NCI-H345 (cell line): ENCODE measurements at places on chromosomes 12 and 14.

DNA sequence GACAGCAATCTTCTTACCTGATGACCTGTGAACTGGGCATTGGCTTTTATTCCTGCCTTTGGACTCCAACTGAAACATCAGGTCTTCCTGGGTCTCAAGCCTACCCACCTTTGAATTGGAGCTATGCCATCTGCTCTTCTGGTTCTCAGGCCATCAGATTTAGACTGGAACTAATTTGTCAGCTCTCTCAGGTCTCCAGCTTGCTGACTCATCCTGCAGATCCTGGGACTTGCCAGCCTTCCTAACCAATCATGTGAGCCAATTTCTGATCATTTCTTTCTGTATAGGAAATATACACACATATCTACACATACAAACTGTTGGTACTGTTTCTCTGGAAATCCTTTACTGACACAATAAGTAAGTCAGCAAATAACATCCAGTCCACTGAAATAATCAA lies 65.3 kb upstream of the TSPAN8 start:
- DNase-seq: no peak

DNA sequence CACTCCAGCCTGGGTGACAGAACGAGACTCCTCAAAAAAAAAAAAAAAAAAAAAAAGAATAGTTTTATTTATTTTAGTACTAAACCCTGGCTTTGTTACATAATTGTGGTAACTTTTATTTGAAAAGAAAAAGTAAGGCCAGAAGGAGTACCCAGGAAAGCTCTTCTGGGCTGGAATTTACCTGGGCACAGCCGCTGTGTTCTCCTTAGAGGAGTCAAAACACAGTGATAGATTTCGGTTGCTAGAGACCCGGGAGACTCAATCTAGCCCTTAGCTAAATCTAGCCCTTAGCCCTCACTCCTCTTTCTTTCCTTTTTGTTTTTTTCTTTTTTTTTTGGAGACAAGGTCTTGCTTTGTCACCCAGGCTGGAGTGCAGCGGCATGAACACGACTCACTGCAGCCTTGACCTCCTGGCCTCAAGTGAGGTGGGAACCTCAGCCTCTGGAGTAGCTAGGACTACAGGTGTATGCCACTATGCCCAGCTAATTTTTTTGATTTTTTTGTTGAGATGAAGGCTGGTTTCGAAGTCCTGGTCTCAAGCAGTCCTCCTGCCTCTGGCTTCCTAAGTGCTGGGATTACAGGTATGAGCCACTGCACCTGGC lies 49.7 kb downstream of the SYNE2 start:
- no peak for DNase-seq

- DNase-seq: no peak
Observed at GRCh38 chr14:98903371-98903770, 368.6 kb downstream of the BCL11B start.

DNA sequence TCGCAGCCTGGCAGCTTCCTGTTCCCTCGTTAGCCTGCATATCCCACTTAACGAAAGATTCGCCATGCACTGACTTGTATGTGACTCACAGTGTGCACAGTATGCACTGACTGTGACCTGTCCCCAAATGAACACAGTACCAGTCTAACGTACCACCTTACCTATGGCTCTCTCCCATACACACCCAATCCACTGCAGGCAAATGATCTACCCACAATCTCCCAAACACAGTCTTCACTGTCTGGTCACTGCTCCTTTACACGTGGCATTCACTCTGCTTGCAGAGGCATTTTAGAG lies 163.5 kb upstream of the EEA1 start:
- DNase-seq: no peak

DNA sequence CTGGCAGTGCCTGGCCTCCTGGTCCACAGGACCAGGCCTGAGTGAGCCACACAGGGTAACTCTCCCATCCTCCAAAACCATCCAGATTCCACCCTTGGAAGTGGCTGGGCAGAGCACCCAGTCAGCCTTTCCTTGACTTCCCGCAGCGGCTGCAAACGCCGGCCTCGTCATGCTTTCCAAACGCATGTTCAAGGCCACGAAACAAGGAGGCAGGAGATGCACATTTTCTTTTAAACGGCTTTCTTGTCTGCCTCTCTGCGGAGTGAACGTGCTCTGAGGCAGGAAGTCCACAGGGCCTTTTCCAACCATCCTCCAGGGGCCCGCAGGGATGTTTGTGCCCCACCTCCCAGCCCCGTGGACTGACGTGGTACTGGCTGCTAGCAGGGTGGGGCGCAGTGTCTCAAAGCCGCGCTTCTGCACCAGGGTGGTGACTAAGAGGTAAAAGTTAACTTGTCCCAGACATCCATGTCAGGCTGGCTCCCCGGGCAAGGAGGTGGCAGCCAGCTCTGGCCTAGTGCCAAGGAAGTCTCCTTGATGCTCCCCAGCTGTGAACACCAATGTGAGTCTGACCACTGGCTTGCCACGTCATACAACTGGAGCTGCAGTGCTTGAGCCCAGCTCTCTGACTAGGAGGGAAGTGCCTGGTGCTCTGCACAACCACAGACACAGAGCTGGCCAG lies 45.0 kb downstream of the KCNA5 start:
- no peak for DNase-seq

GRCh38 chr12:101909646-101910045 lies 32.3 kb downstream of the DRAM1 start:
- no peak for DNase-seq

- peak; percentile 23 for DNase-seq
Observed at GRCh38 chr12:11834104-11834812, 184.8 kb downstream of the ETV6 start.

DNA sequence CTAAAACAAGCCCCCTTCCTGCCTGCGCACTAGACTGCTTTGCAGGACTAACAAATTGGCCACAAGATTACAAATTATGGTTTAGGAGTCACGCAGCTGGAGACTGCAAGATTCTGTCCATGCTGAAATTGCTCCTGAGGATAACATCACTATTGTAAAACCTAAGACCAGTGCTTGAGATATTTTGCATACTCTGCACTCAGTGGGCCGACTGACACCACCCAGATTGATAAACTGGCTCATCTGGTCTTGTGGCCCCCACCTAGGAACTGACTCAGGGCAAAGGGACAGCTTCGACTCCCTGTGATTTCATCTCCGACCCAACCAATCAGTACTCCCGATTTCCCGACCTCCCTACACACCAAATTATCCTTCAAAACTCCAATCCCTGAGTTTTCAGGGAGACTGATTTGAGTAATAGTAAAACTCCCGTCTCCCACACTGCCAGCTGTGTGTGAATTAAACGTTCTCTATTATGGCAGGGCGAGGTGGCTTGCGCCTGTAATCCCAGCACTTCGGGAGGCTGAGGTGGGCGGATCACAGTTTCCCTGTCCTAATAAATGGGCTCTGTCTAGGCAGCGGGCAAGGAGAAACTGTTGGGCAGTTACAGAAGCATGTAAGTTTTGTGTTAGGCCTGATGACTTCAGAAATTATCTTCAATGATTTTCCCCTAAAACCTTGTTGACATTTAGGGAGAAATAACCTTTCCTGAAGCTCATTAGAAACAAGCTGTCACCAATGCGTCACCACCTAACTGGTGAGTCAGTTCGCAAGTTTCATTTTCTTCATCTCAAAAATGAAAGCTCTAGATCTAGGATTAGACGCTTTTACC lies 5.3 kb upstream of the UBC start:
- DNase-seq: no peak

- peak; percentile 46 for DNase-seq
Observed at GRCh38 chr12:10140001-10140400, 10.0 kb upstream of the CLEC7A start.

DNA sequence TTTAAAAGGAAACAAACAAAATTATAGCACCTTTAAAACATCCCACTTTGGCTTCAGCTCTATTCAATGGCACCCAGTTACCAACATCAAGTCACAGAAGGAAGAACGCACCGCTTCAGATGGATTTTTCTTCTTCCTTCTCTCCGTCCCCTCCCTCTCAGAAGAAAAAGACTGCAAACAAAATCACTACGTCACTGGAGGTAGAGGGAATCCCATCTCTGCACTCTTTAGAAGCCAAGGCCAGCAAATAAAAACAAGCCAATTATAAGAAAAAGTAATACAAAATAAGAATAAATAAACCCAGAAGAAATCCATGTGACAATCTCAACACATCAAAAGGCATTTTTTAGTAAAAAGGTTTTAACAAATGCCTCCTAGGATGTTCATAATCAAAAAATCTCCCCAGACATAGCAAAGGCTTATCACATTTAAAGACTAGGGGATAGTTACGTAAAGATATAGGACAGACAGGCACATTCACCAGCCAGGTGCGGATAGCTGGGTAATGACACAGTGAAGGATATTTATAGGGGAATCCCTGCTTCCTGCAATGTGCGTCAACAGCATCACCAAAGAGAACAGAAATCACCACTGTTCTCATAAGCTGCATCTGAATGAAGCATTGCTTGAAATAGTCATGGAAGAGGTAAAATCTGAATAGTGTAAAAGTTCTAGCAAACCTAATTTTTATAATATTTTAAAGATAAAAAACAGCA lies 89.4 kb downstream of the R3HDM2 start:
- DNase-seq: no peak

DNA sequence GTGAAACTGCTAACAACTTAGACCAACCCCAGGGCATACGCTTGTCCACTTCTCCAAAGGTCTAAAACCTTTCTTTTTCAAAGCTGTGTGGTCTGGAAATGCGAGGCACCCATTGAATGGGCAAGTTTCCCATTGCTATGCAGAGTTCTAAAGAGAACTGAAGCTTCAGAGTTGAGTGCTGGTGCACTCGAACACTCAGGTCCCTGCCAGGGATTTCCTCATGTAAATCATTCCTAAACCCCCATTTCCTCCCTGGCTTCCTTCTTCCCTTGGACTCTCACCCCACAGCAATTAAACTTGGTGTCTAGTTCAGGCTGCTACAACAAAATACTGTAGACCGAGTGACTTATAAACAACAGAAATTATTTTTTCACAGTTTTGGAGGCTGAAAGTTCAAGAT lies 2.2 kb upstream of the PXN start:
- no peak for DNase-seq

DNA sequence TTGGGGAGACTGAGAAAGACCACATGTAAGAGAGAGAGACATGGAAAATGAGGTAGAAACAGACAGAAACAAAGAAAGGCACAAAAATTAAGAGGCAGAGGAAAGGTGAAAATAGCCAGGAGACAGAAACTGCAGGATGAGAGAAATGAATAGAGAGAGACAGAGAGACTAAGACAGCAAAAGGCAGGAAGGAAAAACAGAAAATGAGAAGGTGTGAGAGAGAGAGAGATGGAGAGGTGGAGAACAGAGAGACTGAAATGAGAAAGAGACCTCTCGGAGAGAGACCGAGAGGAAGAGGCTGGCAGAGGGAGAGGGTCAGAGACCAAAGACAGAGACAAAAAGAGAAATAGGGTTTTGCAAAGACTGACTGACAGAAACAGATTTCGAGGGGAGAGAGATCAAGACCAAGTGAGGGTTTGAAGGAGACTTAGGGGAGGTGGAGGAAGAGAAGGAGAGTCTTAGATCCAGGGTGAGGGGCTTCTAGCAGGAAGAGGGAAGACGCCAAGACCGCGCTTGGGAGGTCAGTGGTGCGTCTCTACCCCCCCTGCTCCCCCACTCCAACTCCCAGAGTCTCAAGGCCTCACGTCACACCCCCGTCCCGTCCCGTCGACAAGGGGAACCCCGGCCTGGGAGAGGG lies 1.1 kb upstream of the AQP5 start:
- no peak for DNase-seq

GRCh38 chr12:107423531-107423930 lies 262.1 kb upstream of the PWP1 start:
- no peak for DNase-seq

- peak; percentile 67 for DNase-seq
Observed at GRCh38 chr14:70714055-70714550, 72.4 kb downstream of the TTC9 start.

DNA sequence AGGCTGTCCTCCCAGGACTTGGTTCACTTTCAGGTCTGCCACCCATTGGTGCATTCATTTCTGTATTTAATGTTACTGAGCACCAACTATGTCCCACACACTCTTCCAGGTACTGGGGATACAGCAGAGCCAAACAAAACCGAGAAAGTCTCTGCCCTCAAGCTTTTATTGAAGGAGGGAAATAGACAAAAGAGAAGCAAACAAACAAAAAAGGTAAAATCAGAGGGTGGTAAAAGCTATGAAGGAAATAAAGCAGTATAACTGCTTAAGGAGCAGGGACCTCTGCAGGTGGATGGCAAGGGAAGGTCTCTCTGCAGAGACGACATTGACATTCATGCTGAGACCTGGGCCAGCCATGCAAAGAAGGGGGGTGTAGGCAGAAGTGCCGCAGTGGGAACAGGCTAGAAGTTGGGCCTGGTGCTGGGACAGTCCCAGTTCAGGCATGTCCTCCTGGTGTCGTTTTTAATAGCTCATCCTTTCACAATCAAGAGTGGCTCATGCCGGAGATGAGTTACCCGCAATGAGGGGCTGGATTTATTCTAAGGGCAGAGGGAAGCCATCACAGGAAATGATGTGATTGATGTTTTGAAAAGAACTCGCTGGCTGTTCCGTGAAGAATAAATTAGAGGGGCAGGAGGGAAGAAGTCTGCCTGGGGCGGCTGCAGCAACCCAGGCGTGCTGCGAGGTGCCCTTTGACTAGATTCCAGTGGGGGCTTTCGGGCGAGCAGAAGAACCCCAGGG lies 72.8 kb downstream of the IRF2BPL start:
- peak; percentile 73 for DNase-seq

- DNase-seq: no peak
Observed at GRCh38 chr14:100651999-100652508, 64.8 kb upstream of the BEGAIN start.

- no peak for DNase-seq
Observed at GRCh38 chr12:53286448-53286847, 8.9 kb upstream of the PFDN5 start.

GRCh38 chr14:37972941-37973887 lies 234.5 kb upstream of the SSTR1 start:
- DNase-seq: no peak
